Upper lobe of left lung (tissue), 6 donors: ENCODE measurements at places on chromosomes 11 and 22. TPM values are rescaled to one million over a fixed set of nuclear protein-coding genes. Genes with fewer than 3 reads are reported as not detected.

- no peak for DNase-seq
Observed at GRCh38 chr22:42912059-42912458, 55.0 kb upstream of the ARFGAP3 start.

- DNase-seq: no peak
Observed at GRCh38 chr11:63015521-63016215, at the start of gene SLC22A8. Gene SLC22A8, minus strand, starts transcription at chr11:63015841. Its CDS starts 883 bp downstream, at chr11:63014958.

The GLB1L3 gene
- not detected for total RNA-seq

DNA sequence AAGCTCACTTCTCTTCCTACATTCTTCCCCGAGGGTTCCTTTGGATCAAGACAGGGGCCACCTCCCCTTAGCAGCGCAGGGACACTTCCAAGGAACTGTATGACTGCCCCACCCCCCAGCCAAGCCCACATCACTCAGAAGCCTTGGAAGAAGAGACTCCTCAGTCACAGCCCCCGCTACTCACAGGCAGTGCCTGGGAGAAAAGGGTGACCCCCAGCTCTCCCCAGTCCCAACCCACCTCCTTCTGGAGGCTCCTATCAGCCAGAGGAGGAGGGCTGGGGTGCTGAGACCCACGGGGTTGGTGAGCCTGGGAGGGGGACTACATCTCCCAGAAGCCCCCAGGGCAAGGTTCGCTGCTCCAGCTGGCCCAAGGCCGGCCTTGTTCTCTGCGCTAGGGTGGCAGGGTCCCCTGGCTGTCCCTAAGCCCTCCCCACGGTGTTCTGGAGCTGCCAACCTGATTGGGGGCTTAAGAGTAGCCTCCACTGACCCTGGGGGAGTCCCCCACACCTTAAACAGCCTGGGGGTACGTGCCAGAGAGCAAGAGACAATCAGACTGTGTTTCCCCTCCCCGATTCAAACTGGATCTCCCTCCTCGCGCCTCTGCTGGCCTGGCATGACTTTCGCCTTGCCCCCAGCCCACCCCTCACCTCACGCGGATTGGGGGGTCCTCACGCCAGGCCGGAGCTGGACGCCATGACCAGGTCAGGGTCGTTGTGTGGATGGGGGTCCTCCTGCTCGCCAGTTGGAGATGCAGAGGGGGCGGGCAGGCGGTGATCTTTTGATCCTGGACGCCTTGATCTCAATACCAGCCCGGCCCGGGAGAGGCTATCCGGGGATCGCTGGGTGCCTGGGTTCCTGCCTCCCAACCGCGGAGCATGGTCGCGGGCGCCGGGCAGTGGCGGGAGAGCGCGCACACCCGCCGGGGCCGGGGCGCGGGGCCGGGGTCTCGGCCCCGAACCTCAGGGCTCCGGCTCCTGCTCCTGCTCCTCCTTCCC, 838 bp downstream of the BCL9L start:
- DNase-seq: peak; percentile 72

DNA sequence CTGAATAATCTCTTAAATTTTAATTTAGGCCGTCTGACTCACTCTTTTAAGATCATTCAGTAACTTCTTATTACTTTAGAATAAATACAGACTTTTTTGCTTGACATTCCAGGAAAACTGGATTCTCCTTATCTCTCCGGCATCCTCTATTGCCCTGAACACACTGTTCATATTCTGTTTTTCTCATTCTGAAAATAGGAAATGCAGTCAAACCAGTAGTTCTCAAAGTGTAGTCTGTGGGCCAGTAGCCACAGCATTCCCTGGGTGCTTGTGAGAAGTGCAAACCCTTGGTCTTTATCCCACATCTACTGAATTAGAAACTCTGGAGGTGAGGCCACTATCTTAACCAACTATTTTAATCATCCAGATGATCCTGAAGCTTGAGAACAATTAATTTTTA, 84.3 kb downstream of the PANX1 start:
- DNase-seq: no peak

The DGAT2 gene
- total RNA-seq: 8.4 TPM

The SPON1 gene
- total RNA-seq: 52.3 TPM

DNA sequence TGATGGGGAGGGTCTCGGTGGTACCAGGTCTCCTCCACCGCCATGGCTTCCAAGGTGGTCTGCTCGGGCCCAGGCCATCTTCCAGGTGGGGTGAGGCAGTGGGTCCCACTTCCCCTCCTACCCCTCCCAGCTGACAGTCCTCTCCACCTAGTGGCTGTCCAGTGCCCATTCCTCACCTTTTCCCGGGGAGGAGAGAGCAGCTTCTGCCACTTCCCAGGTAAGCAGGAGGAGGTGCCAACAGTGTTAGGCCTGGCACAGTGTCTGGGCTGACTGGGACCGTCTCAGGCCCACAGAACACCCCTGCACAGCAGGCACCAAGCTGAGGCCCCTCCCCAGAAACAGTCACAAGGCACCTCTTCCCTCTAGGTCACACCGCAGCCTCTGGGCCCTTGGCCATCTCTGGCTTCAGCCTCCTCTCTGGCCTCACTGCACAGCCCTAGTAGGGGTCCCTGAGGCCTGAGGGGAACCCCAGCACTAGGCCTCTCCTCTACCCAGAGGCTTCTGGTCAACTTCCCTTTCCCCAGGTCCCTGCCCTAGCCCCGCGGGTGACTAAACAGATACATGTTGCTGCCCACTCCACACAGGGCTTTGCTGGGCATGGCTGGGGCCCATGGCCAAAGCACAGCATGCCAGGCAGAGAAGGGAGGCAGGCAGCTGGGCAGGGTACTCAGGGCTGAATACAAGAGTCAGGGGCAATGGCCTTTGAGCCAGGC, 2.3 kb upstream of the ANKRD13D start:
- peak; percentile 73 for DNase-seq

The PHLDA2 gene
- total RNA-seq: 12.5 TPM

- no peak for DNase-seq
Observed at GRCh38 chr11:7523416-7524210, 9.8 kb downstream of the PPFIBP2 start.

The BLID gene
- total RNA-seq: not detected

- DNase-seq: no peak
Observed at GRCh38 chr11:69818231-69818602, 999 bp downstream of the FGF3 start.

DNA sequence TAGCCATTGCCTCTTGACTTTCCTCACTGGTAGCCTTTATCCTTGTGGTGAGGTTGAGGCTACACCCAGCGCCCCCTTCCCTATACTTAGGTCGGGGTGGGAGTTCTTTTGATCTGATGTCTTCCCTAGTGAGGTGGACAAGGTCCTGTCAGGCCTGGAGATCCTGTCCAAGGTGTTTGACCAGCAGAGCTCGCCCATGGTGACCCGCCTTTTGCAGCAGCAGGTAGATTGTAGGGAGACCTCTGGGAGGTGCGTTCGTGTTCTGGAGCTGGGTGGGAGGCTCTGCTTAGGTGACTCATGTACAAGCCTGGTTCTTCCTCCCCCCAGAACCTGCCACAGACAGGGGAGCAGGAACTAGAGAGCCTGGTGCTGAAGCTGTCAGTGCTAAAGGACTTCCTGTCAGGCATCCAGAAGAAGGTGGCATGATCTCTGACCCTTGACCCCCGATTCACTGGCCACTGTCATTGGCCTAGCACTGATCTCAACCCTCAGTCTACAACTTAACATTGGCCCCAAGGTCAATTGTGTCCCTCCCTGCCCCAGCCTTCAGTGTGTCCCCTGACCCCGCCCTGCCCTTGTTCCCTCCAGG, 4.9 kb downstream of the INPPL1 start:
- DNase-seq: no peak

The DRD2 gene
- total RNA-seq: 0.13 TPM

DNA sequence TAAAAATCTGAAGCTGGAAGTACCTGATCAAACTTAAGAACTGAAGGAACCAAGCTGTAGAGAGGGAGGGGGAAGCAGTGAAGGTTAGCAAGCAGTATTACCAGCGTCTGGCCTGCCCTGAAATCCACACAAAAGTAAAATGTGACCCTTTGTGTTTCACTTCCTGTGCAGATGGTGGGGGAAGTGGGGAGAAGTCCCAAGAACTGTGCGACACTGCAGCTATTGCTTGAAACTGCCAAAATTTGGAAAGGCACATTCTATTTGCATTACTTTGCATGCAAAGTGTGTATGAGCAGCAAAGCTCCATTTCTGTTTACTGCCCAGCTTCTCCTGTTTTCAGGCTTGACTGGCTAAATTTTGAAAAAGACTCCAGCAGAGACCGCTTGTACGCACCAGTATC, 72.1 kb upstream of the BMAL1 start:
- DNase-seq: no peak

DNA sequence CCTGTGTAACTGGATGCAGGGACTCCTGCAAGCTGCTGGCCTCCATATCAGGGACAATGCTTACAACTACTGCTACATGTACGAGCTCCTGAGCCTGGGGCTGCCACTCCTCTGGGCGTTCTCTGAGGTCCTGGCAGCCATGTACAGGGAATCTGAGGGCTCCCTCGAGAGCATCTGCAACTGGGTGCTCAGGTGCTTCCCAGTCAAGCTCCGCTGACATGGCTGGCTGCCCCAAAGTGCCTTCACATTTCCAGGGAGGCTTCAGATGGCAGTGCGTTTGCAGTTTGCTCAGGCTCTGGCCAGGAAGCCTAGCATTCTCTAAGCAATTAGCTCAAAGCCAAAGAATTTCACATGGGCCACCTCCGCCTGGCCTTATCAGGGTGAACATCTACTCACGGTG, 117.4 kb upstream of the PARVA start:
- no peak for DNase-seq

The IGLL5 gene
- total RNA-seq: 6.3 TPM

GRCh38 chr11:36738292-36738861, 140.3 kb upstream of the RAG2 start:
- no peak for DNase-seq

DNA sequence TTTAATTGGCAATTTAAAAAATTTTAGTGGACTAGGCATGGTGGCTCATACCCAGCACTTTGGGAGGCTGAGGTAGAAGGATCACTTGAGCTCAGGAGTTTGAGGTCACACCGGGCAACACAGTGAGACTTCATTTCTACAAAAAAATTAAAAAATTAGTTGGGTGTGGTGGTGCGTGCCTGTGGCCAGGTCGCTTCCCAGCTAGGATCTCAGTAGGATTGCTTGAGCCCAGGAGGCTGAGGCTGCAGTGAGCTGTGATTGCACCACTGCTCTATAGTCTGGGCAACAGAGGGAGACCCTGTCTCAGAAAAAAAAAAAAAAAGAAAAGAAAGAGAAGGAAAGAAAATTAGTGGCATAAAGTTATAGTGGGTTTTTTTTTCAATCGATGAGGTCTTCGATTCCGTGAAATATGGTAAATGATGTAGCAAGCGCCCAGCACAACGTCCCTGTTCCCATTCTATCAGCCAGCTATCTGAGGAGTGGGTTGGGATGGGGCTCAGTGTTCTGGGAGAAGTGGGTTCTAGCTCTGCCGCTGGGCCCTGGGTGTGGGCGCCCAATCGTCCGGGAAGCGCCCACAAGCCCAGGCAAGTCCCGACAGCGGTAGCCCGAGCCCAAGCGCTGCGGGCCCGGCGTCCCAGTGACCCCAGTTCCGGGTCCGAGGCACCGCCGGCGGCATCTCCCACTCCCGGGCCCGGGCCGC, 1.4 kb downstream of the FOSL1 start:
- no peak for DNase-seq

GRCh38 chr11:60459345-60459744, 3.7 kb downstream of the MS4A1 start:
- no peak for DNase-seq

GRCh38 chr11:78542007-78542406, 32.7 kb downstream of the NARS2 start:
- no peak for DNase-seq

DNA sequence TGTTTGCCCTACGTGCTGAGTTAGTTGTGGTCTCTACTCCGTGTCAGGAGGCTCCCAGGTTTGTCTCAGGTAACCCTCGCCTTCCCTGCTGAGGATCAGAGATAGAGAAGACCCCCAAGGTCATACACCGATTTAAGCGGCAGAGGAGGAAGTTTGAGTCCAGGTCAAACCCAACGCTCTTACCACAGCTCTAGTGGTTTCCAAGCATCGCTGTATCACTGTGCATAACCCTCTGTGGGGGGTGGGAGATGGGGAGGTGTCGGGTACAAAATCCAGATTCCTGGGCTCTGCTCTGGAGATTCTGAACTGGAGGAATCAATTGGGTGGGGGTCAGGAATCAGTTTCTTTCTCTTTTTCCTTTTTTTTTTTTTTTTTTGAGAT, 627 bp downstream of the DNAJC4 start:
- DNase-seq: no peak

GRCh38 chr11:46003572-46003971, 81.1 kb downstream of the LARGE2 start:
- no peak for DNase-seq

The C11orf97 gene
- 4.1 TPM for total RNA-seq

The FOLR3 gene
- total RNA-seq: not detected

GRCh38 chr11:88284336-88285050, 53.0 kb downstream of the CTSC start:
- no peak for DNase-seq

DNA sequence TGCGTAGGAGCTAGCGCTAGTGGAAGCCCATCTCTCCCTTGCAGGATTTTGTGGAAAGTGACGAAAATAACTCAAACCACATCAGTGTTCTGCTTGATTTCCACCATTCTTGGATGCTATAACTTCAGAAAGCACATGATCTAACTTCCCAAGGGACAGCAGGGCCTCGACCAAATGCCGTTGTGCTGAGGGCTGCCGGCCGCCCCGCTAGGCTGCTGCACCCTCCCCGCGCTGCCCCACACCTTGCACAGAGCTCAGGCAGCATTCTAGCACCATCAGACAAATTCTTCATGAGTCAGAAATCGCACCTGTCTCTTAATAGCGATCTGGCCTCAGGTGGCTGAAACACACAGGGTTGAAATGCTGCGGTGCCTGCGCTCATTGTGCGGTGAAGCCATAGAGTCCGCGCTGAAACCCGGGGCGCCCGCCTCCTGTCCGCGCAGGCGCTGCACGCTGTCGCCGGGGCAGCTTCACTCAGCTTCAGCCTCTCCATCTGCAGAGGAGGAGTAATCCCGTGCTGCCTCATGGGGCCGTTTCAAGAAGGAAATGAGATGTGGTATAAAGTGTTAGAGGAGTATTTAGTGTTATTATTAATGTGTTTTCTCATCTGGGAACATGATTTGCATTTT, 59.2 kb upstream of the B3GAT1 start:
- no peak for DNase-seq

GRCh38 chr22:24247564-24248344, 2.9 kb upstream of the GGT5 start:
- DNase-seq: peak; percentile 96
